ENCODE measurements at places on chromosomes 4 and X.

GRCh38 chrX:41468647-41469323 is 21.6 kb downstream of the NYX start:
- no peak overlapping the region for H3K27ac ChIP-seq
- no peaks in the 10 kb centered on the region for H3K27me3 ChIP-seq
- DNase-seq, result no peak
- H3K4me3 ChIP-seq, result no peak overlapping the region
- H3K36me3 ChIP-seq, result no peaks in the 10 kb centered on the region

GRCh38 chr4:119490335-119490734 is 138.3 kb downstream of the PDE5A start:
- H3K4me1 ChIP-seq, result no peaks in the 10 kb centered on the region
- no peaks in the 10 kb centered on the region for H3K27me3 ChIP-seq
- no peak overlapping the region for H3K27ac ChIP-seq
- no peak overlapping the region for H3K4me3 ChIP-seq

DNA sequence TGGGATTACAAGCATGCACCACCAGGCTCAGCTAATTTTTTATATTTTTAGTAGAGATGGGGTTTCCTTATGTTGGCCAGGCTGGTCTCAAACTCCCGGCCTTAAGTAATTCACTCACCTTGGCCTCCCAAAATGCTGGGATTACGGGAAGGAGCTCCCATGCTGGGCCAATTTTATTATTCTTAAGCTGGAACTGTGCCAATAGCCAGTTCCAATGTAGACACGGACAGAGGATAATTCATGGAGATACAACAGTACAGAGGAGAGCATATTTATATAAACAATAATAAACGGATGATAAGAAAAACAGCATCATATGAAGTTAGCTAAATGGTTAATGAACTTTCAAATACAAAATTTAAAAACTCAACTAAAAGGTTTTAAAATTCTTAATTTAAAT is 87.8 kb downstream of the PPA2 start:
- no peak overlapping the region for H3K27ac ChIP-seq
- no peaks in the 10 kb centered on the region for H3K27me3 ChIP-seq
- H3K4me1 ChIP-seq, result no peaks in the 10 kb centered on the region
- DNase-seq, result no peak
- peaks cover 4% of the 10 kb centered on the region for H3K36me3 ChIP-seq

DNA sequence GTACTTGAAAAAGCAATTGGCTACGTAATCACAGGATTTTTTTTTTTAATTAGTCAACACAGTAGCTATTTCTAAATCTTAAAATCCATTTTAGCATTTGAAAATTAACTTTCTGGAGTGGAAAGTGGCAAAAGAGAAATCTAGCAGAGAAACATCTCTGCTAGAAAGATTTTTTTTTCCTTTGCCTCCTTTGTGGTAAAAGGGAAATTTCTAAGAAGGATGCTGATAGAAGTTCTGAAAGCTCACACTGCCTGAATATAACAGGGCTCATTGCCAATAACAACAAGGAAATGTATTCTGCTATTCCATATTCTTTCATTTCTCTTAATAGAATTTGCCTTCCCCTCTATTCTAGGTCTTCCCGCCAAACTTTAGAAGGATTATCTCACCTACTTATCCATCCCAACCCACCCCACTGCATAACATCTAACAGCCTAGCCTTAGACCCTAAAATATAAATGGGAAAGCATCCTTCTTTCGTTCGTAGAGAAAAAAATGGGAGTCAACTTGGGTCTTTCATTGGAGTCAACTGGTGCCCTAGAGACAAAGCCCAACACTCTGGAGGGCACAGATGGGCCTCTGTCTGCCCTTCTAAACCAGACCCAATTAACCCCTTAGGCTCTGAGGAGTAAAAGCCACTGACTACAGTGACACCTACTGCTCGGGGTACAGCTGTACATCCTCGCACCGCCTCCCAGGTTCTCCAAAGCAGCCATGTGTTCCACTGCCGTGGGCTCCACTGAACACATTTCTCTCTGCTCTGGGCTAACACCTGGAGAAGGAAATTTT is 103.9 kb downstream of the MAML3 start:
- H3K27ac ChIP-seq, result no peak overlapping the region
- no peak for DNase-seq
- no peaks in the 10 kb centered on the region for H3K36me3 ChIP-seq
- H3K4me3 ChIP-seq, result peak overlapping the region; percentile 29

- H3K36me3 ChIP-seq, result no peaks in the 10 kb centered on the region
- no peak for DNase-seq
- H3K4me3 ChIP-seq, result peak overlapping the region; percentile 67
- no peaks in the 10 kb centered on the region for H3K4me1 ChIP-seq
Observed at GRCh38 chr4:1683261-1683735, 815 bp downstream of the FAM53A start.

- no peaks in the 10 kb centered on the region for H3K4me1 ChIP-seq
- no peak overlapping the region for H3K4me3 ChIP-seq
- H3K27ac ChIP-seq, result no peak overlapping the region
- no peak for DNase-seq
- H3K36me3 ChIP-seq, result no peaks in the 10 kb centered on the region
Observed at GRCh38 chr4:90570615-90571014, 443.4 kb downstream of the CCSER1 start.

Measured in right lobe of liver (tissue), 6 donors.